NCI-H2171 treated with DMSO at 0.1 percent for 48 hours (cell line): ENCODE measurements at places on chromosomes 6 and 20.

GRCh38 chr20:49186535-49187329 is 1.4 kb downstream of the STAU1 start:
- DNase-seq = peak; percentile 32

DNA sequence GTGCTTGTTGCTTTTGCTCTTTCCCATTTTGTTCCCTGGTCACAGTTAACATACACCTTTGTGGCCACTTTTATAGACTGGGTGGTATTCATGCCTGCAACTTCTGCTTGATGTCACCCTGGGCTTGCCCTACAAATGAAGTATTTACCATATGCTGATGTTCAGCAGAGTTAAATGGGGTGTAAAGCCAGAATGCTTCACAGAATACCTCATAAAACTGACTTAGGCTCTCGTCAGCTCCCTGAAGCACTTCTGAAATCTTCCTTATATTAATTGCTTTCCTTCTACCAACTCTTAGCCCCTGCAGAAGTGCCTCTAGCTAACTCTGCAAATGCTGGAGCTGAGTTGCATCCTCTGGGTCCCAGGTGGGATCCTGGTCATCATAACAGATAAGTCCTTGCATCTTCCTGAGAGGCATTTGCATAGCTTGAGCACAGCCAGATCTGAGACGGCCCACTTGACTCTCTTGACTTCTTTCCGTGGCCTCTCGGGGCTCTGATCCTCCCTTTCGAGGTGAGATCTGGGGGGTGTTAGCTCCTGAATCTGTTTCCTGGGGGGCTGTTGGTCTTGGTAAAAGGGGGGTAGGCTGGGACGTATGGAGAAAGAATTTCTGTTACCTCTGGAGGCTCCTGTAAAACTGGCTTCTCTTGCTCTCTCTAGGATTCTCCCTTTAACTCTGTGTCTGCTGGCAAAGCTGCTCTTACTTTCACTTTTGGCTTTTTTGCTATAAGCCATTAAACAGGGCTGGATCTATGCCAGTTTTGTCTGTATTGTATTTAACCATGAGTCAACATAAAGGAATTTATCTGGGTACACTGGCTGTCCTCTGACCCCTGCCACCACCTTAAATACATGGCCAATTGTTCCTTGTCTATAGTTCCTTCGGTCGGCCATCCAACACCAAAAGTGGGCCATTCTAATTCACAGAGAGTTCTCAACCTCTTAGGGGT is 223.0 kb upstream of the SYNCRIP start:
- no peak for DNase-seq

DNA sequence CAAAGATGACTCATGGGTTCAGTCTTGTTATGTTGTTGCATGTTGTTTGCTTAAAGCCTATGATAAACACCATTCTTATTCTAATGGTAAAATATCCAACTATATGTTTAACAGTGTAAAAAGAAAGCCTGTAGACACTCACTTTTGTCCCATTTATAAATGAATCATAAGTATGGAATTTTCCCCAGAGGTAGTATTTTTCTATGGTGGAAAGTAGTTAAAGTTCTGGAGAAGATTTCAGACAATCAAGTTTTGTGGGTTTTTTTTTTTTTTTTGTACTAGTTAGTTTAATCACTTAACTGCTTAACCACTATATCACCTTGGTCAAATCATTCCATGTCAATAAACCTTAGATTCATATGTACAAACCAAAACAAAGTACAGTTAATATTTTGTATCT is 35.8 kb downstream of the PTCHD4 start:
- DNase-seq = no peak

- DNase-seq = no peak
These were observed 135.4 kb downstream of the SMOC2 start for GRCh38 chr6:168576388-168576787.

- DNase-seq = no peak
These were observed 29.3 kb downstream of the DOP1A start for GRCh38 chr6:83096791-83097190.

DNA sequence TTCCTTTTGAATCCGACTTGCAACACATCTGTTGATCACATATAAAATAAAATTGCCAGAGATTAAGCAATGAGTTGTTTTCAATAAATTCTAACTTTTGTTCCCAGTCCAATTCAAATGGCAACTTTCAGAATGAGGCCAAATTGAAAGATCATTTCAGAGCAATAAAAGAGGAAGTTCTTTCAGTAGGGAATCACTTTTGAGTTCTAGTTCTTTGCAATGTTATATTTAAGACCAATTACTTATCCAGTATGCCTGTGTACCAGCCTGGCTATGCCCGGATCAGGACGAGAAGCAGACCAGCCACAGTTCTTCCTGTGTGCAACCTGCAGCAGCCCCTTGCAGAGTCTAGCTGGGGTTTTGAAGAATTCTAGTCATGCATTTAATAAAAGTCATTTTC is 232.5 kb downstream of the BTBD9 start:
- DNase-seq = no peak

GRCh38 chr6:82987416-82987815 is 78.2 kb downstream of the UBE3D start:
- no peak for DNase-seq

DNA sequence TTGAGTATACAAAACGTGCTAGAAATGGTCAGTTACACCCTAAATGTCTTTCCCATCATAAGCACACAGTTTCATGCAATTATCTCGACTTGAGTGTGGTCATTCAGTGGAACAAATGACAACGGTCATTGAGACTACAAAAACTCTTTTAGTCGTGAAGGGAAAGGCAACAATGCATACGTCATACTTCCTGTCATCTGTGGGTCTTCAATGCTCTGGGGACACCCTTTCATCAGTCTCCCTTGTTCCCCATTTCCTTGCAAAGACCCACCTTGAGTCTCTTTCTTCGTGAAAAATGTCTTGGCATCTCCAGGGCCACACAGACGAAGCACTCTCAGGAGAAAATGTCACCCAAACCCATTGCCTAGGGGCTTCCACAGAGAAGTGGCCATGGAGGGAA is 238.5 kb downstream of the GMPR start:
- no peak for DNase-seq

DNA sequence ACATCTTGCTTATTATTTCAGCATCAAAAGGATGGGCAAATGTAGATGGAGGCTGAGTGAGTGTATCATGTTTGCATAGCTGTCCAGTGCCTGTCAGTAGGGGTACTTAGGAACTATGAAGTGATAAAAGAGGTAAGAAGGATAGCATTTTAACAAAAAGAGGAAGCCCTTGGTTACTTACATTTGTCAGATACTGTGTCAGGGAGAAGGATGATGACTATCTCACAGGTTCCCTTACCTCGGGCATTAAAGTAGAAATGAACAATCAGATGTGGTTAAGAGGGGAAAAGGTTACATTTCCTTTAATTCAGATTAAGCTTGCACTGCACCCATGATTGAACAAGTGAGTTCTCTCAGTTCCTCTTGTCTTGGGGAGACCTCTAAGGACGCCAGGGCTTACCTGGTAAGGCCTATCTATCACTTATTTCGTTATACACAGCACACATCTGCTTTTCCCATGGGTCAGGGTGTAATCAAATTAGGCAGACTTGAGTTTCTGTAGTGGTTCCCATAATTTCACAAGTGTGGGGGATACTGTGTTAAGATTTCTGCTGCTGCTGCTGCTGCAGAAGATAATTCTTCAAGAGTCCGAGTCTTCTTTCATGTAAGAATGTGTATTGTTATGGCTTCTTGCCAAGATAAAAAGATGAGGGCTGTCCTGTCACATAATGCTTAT is 4.5 kb downstream of the FOXO3 start:
- no peak for DNase-seq

DNA sequence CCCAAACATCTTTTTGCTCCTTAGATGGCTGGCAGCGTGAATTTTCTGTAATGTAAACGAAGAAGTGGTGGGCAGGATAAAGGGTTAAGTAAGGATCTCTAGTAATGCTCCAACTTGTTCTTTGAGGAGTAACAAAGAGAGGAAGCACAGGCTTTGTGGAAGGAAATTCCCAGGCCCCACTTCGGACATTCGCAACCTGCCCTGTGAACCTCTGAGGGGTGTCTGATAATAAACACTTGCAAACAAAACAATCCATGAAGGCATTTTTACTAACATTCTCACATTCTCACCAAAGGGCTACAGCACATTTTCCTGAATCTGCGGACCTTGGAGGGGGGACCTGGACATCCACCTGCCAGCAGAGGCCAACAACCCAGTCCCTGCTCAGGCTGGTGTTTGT is 25.8 kb upstream of the ADGRF5 start:
- DNase-seq = no peak

DNA sequence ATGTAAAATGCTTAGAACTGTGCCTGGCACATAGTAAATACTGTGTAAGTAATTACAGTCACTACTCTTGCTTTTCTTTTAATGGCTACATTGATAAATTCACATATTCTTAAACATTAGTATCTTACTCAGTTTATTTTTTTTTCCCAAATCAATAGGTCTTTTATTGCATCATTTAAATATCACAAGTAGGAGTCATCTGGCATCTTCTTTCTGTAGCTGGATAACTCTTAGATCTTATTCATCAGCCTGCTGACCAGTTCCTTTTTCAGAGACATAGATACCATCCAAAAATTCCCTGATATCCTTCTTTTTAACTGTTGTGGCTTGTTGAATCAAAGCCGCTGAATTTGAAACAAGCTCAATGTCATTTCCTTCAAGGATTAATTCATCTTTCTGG is 20.0 kb upstream of the PHF3 start:
- DNase-seq = no peak
